HL-60 (cell line): ENCODE measurements at places on chromosomes 6 and 20.

DNA sequence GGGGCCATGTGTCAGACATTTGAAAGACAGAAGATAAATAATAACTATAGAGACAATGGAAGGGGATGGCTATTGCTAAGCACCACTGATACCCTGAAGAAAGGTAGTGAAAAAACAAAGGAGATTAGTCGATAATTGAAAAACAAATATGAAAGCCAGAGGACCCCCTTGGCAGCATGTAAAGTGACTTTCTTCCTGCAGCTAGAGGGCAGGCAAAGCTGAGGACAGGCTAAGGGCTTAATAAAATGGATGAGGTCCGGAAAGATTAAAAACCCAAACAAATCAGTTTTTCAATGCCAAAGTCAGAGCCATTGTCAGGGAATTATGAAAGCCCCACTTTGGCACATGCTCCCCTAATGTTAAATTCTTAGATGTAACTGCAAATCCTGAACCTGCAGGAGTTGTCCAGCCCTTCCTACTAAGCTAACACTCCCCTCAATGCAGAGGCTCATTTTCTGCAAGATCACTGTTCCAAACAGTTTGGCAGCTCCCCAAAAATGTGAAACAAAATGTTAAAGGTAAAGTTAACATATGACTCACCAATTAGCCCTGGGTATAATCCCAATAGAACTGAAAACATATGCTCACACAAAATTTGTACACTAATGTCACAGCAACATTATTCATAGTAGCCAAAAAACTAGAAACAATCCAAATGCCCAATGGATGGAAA is 1177.9 kb downstream of the GRIK2 start:
- DNase-seq, result no peak

DNA sequence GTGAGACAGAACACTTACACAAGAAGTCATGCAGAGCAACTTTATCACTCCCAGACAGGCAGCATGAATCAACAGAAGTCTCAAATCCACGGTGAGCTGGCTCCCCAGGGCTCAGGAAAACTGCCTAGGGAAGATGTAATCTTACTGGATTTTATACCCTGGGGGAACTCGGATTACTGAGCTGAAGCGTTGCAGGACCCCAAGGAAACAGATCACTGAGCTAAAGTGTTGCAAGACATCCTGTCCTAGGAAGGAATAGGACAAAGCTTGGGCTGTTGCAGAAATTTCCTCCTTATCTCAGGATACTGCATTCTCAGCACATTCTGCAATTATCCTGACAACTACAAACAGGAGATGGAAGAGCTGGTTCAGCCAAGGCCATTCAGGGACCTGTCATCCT is 224.8 kb downstream of the TFAP2A start:
- no peak for DNase-seq

- DNase-seq, result no peak
Observed at GRCh38 chr20:35235881-35236280, 9.4 kb downstream of the MMP24 start.

DNA sequence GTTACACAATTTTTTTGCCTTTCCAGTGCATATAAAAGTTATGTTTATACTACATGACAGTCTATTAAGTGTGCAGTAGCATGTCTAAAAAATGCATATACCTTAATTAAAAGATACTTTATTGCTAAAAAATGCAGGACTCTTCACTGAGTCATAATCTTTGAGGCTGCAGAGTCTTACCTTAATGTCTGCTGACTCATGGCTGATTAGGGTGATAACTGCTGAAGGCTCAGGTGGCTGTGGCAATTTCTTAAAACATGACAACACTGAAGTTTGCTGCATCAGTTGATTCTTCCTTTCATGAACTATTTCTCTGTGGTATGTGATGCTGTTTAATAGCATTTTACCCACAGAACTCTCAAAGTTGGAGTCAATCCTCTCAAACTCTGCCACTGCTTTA is 19.1 kb downstream of the ZSCAN23 start:
- no peak for DNase-seq

GRCh38 chr20:6381887-6382286 is 259.1 kb upstream of the FERMT1 start:
- no peak for DNase-seq

GRCh38 chr20:32395066-32395465 is 36.9 kb downstream of the ASXL1 start:
- no peak for DNase-seq
